ENCODE measurements at places on chromosomes 5 and 9. TPM values are rescaled to one million over a fixed set of nuclear protein-coding genes. Genes with fewer than 3 reads are reported as not detected.

GRCh38 chr5:99543841-99544240 lies 615.0 kb upstream of the CHD1 start:
- no peak for DNase-seq

DNA sequence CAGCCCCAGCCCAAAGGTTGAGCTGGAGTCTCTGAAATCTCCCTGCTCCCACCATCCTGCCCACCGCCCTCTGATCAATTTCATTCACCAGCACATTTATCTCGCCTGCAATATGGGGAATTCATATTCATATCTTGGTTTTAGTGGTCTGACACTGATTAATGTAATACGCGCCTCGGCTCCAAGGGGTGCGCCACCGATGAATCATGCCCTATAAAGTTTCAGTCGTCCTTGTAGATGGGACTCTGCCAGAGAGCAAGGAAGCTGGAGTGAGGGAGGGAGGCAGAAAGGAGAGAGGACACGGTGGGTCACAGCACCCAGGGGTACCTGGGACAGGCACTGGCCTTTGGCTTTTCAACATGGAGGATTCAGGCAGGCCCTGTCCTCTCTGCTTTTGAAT lies 8.9 kb downstream of the IRX1 start:
- DNase-seq: no peak

CEP78 gene
- 40.2 TPM for total RNA-seq

- no peak for DNase-seq
Measured at GRCh38 chr5:59506285-59506877, 387.1 kb downstream of the PDE4D start.

DNA sequence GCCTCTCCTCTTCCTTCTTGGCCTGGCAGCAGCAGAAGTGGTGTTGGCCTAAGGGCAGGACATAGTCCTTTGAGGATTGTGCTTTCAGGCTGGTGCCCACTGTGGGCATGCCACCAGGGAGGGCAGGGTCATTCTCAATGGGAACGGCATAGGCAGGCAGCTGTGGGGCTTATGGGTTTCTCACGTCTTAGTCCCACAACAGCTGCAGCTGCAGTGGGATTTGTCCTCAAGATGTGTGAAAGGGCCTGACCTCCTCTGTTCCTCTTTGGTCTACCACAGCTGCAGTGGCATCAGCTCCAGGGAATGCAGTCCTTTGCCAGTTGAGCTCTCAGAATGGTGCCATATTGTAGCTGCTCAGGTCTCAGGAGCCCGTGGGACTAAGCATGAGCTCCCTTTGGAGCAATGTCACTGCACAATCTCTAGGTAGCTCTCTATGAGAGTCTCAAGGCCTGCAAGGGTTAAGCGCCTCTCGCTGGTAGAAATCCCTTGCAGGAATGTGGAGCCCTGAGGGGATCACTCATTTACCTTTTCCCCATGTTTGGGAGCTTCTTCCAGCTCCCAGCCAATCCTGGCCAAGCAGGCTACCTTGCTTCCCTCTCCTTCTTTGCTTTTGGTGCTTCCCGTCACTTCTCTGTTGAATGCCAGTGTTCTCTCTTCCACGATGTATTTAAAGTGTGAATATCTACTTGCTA lies 104.8 kb downstream of the GNA14 start:
- no peak for DNase-seq

- no peak for DNase-seq
Measured at GRCh38 chr5:82424211-82424610, 146.1 kb upstream of the RPS23 start.
